ENCODE measurements at places on chromosomes 6 and 20. TPM values are rescaled to one million over a fixed set of nuclear protein-coding genes. Genes with fewer than 3 reads are reported as not detected.

The PHACTR1 gene
- total RNA-seq, result 0.20 TPM

- no peak for DNase-seq
Measured at GRCh38 chr6:48563433-48563832, 452.4 kb upstream of the PTCHD4 start.

- DNase-seq, result no peak
Measured at GRCh38 chr20:19125508-19125907, 86.9 kb upstream of the SLC24A3 start.

The PRL gene
- total RNA-seq, result not detected

The FOXQ1 gene
- 0.56 TPM for total RNA-seq
